ENCODE measurements at places on chromosomes 4 and X.

- DNase-seq: no peak
Observed at GRCh38 chr4:6395466-6396228, 76.8 kb downstream of the PPP2R2C start.

DNA sequence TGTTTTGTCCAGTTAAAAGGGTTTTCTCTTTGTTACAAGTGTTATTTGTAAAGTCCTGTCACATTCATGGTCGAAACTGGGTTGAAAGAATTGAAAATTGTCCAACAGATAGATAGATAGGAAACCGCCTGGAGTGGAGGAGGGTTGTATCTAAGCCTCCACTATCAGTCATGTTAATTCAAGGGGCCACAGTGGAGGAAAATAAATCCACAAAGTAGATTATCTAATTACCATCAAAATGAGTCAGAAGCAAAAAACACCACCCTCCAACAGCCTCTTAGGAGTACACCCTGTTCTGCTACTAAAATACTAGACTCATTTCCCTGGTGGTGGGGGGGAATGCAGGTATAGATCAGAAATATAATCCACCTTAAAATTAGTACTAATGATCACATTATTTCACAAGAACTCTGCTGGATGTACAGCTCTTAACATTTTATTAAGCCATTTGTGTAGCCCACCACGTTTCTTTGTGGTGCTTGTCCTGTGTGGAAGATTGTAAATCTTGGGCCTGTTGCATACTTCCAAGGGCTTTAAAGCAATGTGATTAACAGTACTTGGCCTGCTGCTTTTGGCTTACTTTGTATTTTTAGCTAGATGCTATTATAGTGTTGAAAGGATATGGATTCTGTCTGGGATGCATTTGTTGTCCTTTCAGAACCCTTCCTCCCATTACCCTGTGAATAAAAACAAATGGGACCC is 26.8 kb downstream of the RBBP7 start:
- DNase-seq: no peak

DNA sequence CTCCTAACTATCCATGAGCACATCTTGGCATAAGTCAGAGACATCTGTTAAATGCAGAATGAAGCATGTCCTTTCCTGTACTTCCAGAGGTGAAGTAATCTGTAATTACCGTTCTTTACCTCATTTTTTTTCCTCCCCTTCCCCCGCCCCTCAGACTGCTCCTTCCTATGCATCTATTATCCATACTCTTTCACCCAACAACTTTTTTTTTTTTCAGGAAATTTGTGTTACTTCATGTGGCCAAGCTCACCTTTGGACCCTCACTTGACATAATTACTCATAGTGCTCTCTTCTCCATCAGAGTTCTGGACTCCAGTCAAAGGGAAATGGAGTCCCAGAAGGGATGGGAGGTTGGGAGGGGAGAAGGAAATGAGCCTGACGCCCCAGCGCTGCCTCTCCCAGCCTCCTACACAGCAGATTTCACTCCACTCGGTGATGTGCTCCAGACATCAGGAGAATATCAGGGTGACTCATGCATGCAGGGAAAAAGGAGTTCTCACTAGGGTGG is 568.8 kb downstream of the STIM2 start:
- no peak for DNase-seq

DNA sequence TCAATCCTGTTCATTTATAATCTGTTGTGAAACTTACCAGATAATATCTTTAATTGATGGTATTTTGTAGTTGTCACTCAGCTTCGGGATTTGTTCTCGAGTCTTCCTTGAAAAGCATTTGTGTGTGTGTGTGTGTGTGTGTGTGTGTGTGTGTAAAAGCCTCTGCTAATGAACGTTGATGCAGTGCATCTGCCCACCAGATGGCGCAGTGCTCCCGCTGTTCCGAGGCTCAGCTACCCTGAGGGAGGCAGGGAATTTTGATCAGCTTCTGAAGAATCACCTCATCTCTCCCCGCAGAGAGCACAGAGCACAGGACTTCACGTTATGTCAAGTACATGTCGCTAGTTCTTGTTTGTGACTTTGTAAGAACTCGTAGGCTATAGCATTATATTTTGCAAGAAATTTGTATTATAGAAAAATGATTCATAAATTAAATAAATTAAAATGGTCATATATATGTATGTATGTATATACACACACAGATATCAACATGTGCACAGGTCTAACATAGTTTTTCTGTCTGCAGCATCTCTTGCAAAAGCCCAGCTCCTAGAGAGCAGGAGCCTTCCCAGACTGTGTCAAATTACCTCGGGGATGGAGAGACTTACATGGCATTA is 316.7 kb upstream of the IGFBP7 start:
- peak; percentile 59 for DNase-seq

DNA sequence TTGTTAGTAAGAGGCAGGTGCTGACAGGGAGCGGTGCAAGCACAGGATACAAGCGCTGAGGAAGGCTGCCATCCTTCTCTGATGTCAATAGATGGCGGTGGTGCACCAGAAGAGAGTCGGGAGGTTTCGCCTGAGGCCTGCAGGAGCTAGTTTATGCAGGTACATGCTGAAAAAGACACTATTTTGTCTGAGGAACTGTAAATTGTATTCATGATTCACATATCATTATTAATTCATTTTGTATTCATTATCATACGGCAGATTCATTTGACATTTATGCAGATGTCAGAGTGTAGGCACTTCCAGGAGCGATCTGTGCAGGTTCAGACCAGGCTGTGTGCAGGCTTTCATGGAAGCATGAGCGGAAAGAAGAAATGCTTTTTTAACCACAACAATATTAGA is 824.0 kb downstream of the STIM2 start:
- DNase-seq: peak; percentile 21

- DNase-seq: no peak
Observed at GRCh38 chrX:134695999-134696398, 37.7 kb upstream of the PLAC1 start.

- DNase-seq: no peak
Observed at GRCh38 chr4:131119661-131120060, 2023.7 kb downstream of the C4orf33 start.

- DNase-seq: no peak
Observed at GRCh38 chr4:13892739-13893105, 265.2 kb upstream of the BOD1L1 start.

DNA sequence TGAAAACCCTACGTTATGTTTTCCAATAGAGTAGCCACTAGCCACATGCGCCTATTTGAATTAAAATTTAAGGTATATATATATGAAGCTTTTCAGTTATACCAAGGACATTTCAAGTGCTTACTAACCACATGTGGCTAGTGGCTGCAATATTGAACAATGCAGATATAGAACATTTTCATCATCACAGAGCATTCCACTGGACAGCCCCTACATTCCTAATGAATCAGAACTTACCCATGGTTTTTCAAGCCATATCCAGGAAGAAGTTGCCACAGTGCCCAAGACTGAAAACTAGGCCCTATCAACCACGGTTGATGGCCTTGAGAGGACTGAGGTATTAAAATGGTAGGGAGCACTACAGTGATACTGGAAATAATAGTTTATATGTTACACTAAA is 29.7 kb downstream of the NEK1 start:
- no peak for DNase-seq

DNA sequence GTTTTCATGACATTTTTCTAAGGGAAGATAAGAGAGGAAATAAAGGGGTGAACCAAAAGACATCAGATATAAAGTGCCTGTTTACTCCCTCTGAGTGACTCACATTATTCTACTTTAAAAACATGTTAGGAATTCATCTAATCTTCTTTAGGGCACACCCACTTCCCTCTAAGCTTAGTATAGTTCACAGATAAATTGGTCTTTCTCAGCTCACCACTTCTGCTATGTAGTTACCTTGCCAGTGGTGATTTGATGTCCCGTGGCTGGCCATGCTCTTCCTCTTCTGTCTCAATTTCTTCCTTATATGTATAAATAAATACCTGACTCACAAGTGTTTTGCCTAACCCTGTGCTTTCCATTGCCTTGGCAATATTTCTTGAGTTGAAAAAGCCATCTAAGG is 96.8 kb downstream of the PDLIM5 start:
- no peak for DNase-seq

DNA sequence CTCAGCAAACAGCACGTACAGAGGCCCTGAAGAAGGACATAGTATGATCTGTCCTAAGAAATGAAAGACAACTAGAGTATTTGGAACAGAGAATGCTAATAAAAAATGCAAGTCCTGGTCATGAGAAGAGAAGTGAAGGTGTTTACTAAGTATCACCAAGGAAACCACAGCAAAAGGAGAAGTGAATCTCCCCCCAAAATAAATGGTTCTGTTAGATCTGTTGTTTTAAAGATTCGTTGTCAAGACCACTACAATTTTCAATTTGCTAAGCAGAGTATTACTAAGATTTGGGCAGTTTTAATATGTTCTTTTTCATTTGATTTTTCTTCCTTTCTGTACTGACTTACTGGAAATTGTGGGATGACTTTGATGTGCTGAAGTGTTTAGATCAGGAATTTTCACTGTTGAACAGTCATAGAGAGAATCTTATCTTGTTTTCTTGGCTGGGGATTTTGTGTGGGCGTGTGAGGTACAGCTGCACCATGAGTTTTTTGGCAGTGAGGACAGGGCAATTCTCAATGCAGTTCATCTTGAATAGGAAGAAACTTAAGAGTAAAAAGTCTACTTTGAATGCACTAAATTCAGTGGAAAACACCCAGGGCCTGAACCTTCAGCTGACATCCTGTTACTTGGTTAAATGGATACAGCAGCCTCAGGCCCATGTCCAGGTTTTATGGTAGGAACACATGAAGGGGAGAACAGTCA is 132.2 kb downstream of the STIM2 start:
- peak; percentile 63 for DNase-seq

GRCh38 chr4:149768477-149768876 is 47.2 kb downstream of the IQCM start:
- no peak for DNase-seq

GRCh38 chr4:8023696-8024033 is 84.0 kb upstream of the AFAP1 start:
- no peak for DNase-seq

- DNase-seq: no peak
Observed at GRCh38 chr4:3451956-3452355, 10.2 kb downstream of the HGFAC start.

- no peak for DNase-seq
Observed at GRCh38 chrX:19725641-19726040, 161.8 kb downstream of the SH3KBP1 start.

DNA sequence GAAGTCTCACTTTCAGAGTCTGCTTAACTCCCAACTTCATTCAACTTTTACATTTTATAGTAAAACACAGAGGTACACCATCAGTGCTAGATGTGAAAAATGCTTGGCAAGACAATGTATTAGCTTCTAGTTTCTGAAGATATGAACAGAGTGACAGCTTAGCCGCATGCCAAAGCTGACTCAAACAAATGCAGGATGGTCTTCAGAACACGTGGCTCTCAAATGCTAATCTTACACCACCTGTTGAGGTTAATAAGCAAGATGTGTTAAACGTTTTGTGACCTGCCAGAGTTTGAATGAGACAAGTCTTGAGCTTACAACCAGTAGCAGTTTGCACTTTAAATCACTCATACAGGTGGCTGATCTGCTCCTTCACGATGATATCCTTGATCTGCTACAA is 18.9 kb upstream of the GPM6B start:
- DNase-seq: no peak

DNA sequence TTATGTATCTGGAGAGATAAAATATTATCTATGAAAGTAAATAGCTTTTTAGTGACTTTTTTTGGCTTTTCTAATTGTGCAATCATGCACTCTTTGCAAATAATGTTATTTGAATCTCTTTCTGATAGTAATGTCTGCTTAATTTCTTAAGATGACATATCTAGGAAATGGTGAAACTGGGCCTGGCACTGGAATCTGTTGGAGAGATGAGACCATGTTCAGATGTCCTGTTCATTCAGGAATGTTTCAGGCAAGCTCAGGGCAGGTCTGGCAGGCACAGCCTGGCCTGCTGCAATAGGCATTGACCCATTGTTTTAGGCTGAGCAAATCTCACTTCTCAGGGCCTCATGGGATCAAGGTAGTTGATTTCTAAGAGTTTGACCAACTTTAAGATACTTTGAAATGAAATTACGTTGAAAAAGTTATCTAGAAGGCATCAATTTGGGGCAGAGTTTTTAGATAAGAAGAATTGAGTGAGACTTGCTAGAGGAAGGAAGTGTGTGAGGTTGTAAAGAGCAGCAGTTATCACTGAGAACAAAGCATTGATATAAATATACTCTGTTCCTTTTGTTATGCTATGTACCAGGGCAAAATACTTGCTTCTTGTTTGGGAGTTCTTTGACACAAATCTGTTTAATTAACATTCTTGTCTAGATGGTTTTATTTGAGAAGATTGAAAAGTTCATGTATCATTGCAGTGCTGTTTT is 133.0 kb upstream of the LEF1 start:
- DNase-seq: no peak

DNA sequence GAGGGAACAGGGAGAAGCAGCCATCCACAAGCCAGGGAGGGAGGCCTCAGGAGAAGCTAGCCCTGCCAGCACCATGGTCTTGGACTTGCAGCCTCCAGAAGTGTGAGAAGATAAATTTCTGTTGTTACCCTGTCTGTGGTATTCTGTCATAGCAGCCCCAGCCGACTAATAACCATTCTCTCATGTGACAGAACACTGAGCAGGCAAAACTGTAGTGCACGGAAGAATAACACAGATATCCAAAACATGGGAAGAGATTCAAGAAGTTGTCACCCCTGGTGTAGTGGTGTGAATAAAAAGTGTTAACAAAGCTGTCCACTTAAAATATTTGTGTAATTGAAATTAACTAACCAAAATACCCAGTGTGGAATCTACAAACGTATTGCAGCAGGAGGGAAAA is 265.0 kb downstream of the ARHGAP10 start:
- no peak for DNase-seq

DNA sequence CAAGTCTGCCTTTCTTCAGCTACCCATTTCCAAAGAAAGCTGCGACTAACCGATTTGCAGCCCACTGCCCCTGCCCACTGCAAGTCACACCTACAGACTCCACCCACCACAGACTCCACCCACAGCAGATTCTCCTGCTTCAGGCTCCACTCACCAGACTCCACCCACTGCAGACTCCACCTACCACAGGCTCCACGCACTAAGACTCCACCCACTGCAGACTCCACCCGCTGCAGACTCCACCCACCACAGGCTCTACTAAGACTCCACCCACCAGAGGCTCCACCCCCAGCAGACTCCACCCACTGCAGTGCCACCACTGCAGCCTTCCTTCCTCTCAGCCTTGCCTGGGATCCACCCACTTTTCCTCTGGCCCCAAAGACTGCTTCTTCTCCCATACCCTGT is 41.3 kb downstream of the ABLIM2 start:
- peak; percentile 63 for DNase-seq

- no peak for DNase-seq
Observed at GRCh38 chr4:127210893-127211649, 421.7 kb upstream of the INTU start.

- no peak for DNase-seq
Observed at GRCh38 chrX:71144651-71145050, at the start of gene NLGN3. NLGN3 (plus strand) TSS chrX:71144841; CDS start chrX:71147750, 2,909 bp downstream.

- no peak for DNase-seq
Observed at GRCh38 chr4:100982345-100982744, 365.0 kb downstream of the PPP3CA start.

GRCh38 chrX:11193035-11193469 is 81.9 kb downstream of the HCCS start:
- no peak for DNase-seq
